ENCODE measurements at places on chromosomes 7 and 10.

DNA sequence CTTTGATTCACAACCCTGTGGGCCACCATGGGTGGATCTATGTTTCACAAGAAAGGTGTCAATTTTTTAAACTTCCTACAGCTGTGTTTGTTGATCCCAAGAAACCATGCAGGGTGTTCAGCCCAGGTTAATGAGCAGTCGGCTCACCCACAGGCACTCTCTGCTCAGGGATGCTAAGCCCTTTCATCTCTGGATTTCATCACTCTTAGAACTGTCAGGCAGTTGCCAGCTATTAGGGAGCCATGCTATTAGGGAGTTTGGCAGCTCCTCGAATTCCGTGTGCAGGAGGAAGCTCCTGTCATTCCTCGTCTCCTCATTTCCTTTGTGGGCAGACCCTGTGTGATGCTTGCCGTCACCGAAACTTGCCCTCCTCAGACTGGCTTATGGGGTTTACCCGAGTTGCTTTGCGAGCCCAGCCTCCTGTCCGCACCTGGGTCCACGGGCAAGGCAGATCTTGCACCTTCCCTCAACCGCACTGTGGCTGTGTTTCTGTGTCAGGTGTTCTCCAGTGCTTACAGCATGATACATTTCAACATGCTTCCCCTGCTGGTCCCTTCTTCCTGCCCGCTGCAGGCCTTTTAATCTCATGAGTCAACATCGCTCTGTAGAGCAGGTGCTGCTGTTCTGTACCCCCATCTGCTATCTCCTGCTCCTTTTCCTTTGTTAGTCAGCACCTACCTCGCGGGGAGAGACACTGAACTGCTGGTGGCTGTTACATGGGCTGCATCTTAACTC, 509.8 kb downstream of the SUGCT start:
- no peak for DNase-seq

GRCh38 chr10:28897617-28898464, 220.5 kb downstream of the BAMBI start:
- DNase-seq = no peak

GRCh38 chr7:109821156-109821555, 1251.5 kb downstream of the DNAJB9 start:
- no peak for DNase-seq

DNA sequence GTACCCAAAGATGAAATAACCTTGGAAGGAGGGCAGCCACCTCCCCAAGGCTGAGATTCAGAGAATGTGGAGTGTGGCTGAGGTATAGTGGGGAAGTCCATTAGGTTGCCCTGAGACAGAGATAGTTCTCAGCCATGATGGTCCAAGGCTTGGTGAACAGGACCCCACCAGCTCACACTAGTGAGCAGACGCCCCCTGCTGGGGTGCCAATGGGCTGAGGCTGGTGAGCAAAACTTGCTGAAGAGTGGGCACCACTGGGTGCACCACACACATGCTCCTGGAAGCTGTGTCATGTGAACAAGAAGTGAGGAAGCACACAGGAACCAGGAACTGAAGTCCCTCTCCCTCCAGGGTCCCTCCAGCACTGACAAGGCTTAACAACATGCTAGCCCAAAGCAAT, 8.9 kb downstream of the FBXL13 start:
- DNase-seq = no peak

DNA sequence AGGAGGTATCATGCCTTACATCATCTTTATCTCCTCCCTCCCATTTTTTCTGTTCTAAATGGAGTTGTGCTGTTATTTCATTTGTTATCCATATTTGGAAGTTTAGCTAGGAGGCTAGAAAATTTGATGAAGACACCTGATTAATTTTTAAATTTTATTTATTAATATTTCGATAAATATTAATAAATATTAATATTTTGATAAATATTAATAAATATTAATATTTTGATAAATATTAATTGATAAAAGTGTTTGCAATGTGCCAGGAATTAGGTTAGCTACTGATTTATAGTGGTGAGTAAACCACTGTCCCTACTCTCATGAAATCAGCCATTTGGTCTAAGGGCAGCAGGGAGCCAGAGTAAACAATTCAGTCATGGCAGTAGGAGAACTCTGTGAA, 161.4 kb downstream of the GNAT3 start:
- DNase-seq = no peak

DNA sequence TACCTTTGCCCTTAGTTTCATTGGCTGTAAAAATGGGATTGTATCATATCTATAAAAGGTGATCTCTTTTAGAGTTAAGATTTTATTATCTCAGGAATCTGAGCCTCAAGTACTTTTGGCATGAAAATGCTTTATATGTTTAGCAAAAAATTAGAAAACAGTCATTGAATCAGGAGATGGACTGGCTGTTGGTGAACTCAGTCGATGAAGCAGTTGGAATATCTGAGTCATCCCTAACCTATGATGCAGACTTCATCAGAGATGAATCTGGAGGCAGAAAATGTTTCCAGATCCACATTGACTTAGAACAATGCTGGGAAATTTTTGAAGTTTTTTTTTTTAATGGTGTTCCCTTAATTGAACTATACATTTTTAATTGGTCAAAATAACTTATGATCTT, 228.5 kb downstream of the SLC25A13 start:
- no peak for DNase-seq

DNA sequence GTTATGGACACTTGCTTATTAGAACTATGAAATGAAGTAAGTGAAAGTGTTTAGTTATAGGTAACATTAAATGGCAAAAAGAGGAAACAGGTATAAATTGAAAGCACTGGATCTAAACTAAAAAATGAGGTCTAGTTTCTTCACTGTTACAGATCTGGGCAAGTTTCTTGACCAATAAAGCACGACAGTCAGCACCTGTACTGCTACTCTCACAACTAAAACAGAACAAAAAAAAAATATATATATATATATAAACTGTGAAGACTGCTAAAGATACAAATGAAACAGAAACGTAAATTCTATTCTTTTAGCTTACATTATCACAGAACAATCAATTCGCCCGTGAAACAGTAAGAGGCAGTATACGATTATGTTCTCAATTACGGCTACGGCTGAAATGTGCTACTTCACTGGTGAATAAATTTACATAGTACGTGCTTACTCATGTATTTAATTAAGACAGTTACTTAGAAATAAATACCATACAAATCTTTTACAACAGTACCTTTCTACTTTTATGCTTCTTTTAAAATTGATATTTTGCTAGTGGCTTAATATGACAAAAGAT, 4.2 kb downstream of the AHR start:
- no peak for DNase-seq

GRCh38 chr10:95392681-95393164, 101.9 kb upstream of the PDLIM1 start:
- DNase-seq = no peak

DNA sequence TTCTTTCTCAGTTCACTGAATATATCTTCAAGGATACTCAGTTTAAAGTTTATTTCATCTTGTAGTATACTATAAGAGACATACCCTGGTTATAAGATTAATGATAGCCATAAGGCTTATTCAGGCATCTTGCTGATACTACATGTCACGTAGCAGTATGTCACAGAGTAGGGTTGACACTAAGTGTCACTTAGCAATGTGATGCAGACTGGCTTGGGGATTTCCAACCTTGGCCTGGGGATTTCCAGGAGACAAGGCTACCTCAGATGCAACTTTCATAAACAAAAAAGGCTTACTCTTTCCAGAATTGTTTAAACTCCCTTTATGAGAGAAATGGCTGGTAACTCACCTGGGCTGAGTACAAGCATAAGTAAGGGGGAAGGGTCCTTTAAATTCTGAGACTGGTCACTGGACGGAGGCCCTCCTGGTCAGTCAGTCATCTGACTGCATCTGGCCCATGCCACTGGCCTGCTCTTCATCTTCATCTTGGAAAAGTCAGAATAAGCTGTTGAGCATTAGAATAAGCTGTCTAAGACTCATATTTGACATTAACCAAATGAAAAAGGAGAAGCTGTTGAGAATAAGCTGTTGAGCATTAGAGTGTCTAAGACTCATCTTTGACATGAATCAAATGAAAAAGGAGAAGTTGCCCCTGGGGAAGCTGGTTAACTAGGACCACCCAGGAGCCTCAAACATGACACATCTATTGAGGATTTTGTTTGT, 9.5 kb downstream of the SLC13A1 start:
- no peak for DNase-seq

DNA sequence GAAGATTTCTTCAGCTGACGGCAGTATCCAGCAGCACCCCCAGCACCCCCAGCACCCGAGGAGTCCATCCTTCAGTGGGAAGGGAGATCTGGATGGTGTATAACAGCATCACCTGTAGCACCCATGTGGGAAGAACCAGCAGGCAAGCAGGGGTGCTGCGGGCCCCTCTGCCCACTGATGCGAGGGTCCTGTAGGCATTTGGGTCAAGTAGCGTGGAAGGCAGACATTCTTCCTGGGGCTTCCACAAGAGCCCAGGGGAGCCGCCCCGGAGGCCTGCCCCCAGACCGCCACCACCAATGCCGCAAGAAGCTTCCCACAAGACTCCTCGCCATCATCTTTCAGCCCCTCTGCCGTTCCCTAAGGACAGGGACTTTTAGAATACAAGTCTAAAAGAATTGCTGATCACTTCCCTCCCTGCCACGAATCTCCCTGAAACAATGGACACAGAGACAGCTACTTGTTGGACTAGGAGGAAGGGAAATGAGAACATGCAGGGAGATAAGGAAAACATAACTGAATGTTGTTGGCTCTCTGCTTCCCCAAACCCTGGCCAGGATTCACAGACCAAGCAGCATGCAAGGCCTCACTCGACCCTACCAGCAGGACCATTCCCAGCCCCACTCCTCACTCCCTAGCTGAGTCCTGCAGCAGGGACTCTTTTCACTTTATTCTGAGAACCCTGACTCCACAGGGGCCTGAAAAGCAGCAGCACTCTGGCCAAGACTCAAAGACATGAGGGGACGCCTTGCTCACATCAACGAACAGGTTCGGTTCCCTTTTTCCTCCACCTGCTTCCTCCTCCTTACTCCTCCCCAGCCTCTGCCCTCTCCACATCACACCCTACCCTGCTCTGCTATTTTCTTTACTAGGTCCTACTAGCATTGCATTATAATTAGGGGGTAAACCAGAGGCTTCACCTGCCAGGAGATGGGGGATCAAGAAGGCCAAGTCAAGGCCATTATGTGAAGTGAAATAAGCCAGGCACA, 164.5 kb downstream of the HERPUD2 start:
- no peak for DNase-seq

DNA sequence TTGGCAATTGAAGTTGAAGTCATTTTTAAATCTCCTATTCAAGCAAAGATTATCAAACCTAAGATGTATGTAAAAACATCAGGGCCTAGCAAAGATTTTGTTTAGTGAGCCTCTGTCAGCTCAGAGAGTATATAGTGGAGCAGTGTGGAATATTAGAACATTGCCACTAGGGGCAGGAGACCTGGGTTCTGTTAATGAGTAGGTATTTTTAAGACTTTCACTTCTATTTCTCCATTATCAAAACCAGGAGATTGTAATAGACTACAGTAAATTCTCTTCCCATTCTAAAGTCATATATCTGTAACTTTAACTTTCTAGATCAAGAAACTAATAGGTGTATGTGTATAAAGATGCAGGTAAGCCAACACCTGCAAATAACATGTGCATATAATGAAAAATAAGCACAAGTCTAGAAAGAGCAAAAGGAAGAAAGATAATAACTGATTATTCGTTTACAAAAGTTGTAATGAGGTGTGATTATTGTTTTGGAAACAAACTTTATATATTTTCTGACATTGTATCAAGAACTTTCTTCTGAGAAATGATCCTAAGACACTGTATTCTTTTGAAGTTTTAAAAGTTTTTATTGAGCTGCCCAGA, 64.4 kb downstream of the KCND2 start:
- DNase-seq = no peak

GRCh38 chr10:30509508-30509907, 75.5 kb downstream of the MAP3K8 start:
- no peak for DNase-seq

GRCh38 chr10:97791824-97792721, 20.3 kb upstream of the SFRP5 start:
- no peak for DNase-seq

DNA sequence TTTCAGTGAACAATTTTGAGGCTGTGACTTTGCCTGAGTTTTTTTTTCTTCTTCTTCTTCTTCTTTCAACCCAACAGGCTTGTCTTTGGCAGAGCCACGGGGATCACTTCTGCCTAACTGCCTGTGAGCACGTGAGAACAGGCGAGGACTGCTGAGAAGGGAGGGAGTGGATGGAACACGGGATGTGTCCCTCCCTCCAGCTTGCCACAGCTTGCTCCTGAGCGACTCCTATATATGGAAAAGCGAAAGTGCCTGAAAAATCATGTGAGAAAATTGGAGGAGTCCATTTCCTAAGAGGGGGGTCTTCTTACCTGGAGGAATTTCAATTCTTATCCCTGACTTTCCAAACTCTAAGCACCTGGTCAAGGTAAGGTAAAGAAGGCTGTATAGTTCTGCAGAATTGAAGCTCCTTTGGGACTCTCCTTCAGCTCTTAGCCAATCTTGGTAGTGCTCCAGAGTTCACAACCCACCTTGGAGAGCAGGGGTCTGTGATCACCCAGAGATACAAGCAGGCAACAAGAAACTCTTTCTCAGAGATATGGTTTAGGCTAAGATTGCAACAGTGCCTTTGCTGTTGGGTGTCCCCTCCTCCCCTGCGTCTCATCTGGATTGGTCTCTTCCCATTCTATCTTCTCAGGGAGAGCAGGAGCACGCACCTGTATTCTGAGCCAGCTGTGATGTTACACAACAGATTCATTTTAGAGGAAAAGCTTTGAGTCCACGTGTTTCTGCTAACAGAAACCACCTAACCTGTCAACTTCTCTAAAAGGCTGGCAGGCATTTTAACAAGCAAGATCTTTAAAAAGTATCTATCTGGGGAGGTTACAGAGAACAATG, at the start of gene MAT1A:
MAT1A (minus strand) TSS at position 208 of the 837 bp plus-strand sequence. CDS start 235 bp downstream, outside the sequence.
- DNase-seq = no peak

GRCh38 chr10:63738410-63738809, 217.2 kb downstream of the REEP3 start:
- DNase-seq = no peak

- DNase-seq = peak; percentile 14
Measured at GRCh38 chr10:119750391-119751230, 24.8 kb downstream of the INPP5F start.

DNA sequence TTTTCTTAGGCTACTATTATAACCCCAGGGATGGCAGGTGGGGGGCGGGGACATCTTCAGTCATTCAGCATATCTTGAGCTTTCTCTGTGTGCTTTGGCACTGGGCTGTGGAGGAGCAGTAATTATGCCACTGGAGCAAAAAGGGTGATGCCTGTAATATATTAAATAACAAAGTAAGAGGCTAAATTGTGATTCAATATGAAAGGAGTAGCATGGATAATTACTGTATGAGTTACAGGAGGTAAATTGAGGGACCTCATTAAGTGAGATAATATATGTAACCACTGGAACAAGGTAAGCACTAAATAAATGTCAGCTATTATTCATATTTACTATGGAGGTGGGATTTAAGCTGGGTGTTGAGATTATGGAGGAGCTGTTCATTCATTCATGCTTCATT, 3.3 kb upstream of the STN1 start:
- DNase-seq = no peak

Measured in GOT3 (cell line).